ENCODE measurements at places on chromosomes 4 and X.

DNA sequence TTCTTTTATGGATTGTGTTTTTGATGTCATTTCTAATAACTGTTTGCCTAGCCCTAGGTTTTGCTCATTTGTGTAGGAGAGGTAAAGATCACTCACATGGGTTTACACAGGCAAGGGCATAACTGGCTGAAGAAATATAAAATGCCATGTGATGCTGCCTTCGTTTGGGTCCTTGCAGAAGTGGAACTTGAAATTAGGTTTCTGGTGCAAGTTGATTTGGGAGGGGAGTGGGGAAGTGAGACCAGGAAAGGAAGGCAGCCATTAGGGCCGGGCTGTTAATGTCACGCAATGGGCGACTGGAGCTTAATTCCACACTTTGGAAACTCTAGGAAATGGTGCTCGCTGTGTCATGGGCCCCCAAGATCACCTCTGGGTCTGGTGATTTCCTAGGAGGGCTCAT lies 14.5 kb downstream of the CLCN4 start:
- DNase-seq, result peak; percentile 48

GRCh38 chrX:150753357-150753756 lies 60.2 kb downstream of the MTMR1 start:
- no peak for DNase-seq

GRCh38 chr4:44162538-44163270 lies 285.9 kb downstream of the KCTD8 start:
- no peak for DNase-seq

GRCh38 chr4:26311633-26312032 lies 9.2 kb upstream of the RBPJ start:
- no peak for DNase-seq

DNA sequence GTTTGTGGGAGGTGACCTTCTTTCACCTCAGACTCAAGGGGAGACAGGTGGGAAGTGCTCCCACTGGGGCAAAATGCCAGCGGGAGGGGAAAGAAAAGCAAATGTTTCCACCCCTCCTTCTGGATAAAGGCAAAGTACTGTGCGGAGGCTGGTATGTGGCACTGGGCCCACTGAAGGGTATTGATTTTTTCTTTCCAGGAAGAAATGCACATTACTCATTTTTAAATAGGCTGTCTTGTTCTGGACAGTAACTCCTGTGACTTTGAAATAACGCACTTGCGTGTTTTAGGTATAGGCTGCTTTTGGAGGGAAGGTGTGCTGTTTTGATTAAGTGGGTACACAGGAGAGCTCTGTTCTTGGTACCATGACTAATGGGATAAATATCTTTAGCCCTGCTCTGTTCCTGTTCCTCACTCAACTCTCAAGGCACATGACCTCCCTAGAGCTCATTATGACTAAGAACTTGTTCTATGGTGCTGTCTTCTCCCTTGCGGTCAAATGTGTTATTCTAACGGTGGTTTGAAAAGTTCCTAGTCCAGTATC lies 40.7 kb upstream of the MBTPS2 start:
- DNase-seq, result no peak

GRCh38 chr4:8910822-8911315 lies 39.2 kb upstream of the HMX1 start:
- DNase-seq, result no peak

- DNase-seq, result no peak
Observed at GRCh38 chr4:128477540-128477939, 189.9 kb upstream of the PGRMC2 start.

- no peak for DNase-seq
Observed at GRCh38 chr4:73831569-73831968, 4.9 kb upstream of the CXCL6 start.

DNA sequence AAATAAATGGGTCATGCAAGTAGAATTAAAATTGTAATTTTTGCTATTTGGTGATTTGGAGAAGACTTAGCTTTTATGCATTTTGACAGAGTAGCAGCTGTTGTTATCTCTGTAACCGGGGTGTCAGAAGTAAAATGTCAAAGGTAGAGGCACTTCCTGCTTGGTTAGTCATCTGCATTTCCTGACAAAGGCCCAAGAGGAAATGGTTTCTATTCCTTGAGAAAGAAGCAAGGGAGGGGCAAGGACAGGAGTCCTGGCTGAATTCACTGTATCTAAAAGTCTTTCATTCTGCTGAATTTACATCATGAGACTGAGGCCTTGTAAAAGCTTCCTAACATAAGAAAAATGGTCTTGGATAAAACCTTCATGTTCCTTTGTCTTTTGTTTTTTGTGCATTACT lies 550.9 kb upstream of the BOD1L1 start:
- DNase-seq, result peak; percentile 47

DNA sequence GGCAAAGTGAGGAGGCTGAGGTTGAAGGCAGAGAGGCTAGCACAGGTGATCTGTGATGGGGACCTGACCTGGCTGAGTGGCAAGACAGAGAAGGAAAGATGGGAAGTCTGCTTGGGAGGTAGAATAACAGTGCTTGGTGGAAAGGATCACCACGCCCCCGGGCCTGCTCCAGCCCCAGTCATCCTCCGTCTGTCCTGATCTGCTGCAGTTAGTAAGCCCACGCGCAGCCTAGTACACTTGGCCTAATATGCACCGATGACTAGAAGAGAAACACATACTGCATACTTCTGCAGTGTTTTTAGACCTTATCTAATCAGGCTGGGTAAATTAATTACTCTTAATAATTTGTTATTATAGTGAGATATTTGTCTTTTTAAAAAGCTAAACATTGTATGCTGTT lies 103.7 kb upstream of the KLF3 start:
- no peak for DNase-seq

GRCh38 chr4:114211556-114211955 lies 232.1 kb upstream of the ARSJ start:
- no peak for DNase-seq

- no peak for DNase-seq
Observed at GRCh38 chr4:164621886-164622521, 131.9 kb upstream of the SMIM31 start.

DNA sequence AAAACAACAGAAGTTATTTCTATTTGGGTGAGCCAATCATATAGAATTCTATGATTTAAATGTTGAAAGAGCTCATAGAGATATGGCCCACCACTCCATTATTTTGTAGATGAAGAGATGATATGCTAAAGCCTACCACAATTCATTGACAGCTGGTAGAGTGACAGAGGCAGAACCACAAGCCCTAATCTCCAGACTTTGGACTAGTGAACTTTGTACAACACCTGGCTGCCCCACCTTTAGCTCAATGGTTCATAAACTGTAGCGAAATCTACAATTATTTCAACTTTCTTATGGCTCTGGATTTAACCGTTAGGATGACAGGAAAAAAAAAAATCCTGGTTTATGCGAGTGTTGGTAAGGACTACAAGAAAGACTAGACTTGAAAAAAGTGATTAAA lies 50.9 kb downstream of the PRKG2 start:
- no peak for DNase-seq

- DNase-seq, result no peak
Observed at GRCh38 chr4:6689506-6689960, 4.1 kb upstream of the S100P start.

- peak; percentile 20 for DNase-seq
Observed at GRCh38 chr4:15188605-15189539, 186.6 kb downstream of the CPEB2 start.

Measured in suppressor macrophage treated with lipopolysaccharide for 1 hour (primary cell).